ENCODE measurements at places on chromosomes 1 and 21.

DNA sequence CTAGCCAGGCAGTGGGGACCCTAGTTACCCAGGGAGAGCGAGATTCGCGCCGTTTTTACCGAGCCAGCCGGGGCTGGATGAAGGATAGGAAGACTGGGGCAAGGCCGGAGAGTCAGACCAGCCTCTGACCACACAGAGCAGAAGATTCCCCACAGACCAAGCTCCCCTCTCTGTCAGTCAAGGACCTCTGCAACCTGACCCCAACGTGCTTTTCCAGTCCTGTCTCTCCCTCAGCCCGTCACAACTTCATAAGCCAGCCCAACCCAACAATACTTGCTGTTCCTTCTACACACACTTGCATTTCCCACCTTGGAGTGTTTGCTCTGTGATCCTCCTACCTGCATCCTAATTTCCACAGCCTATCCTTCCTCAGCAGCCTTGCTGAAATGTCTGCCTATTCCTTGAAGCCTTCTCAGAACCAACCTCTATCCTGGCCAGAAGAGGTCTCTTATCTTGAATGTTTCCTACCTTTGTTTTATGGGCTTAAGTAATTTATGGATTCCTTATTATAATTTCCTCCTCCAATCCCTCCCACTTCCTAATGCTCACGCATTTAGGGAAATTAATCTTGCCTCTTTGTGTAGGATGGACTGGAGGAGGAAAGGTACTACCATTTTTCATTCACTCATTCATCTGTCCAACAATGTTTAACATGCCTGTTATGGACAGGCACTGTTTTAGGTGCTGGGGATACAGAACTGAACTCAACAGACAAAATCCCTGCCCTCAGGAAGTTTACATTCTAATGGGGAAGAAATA, at the start of gene GSTM3:
Gene GSTM3 (minus strand): TSS at position 424 of the 759 bp plus-strand sequence. CDS start 751 bp downstream, outside the sequence.
- DNase-seq: no peak

DNA sequence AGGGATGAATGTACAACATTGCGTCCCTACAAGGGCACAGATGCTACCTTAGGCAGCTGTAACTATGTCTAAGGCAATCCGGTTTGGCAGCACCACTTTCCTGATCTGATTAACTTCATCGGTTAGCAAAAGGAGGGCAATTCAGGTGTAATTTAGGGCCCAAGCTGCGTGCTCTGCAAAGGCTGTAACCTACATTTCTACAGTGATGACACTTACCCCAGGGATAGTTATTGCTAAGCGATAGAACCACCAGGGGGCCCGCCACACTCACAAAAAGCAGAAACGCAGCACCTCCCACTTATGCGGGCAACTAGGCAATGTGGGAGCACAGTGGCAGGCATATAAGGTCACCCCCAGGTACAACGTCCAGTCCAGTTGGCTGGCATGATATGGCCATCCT, 113.5 kb downstream of the GDAP2 start:
- DNase-seq: no peak

DNA sequence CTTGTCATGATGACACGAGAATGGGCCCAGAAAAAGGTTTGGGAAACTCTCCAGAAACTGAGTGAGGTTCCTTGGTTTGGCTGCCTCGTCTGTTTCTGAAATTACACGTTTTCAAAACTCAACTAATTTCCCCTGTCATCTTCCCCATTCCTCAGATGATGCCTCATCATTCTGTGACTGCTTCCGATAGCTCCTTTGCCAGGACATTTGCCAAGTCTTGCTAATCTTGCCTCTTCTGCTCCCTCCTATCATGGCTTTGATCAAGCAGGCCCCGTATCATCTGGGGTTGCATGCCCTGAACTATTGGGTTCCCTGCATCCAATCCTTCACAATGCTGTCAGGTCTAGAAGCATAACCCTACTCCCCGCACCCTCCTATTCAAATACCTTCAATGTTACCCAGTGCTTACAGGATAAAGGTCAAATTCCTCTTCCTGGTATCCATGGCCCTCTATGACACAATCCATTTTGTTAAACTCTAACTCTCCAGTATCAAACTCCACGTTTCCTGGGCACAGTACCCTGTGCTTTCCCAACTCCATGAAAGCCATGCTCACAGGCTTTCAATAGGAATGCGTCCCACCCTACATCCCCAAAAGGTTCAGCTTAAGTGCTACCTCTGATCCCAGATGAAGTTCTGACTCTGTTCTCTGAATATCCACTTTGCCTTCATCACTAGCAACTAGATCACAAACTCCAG, 22.2 kb upstream of the TMEM200B start:
- no peak for DNase-seq

DNA sequence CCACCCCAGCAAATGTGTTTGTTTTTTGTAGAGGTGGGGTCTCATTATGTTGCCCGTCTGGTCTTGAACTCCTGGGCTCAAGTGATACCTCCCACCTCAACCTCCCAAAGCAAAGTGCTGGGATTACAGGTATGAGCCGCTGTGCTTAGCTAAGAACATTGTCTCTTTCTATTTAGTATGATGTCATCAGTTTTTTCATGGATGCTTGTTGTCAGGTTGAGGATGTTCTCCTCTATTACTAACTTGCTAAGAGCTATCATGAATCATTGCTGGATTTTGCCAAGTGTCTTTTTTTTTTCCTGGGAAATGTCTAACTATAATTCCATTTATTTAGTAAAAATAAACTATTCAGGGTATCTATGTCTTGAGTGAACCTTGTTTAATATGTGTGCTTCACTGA, 19.0 kb upstream of the MPC2 start:
- no peak for DNase-seq

- DNase-seq: no peak
Measured at GRCh38 chr1:3466366-3467075, 12.1 kb downstream of the ARHGEF16 start.

DNA sequence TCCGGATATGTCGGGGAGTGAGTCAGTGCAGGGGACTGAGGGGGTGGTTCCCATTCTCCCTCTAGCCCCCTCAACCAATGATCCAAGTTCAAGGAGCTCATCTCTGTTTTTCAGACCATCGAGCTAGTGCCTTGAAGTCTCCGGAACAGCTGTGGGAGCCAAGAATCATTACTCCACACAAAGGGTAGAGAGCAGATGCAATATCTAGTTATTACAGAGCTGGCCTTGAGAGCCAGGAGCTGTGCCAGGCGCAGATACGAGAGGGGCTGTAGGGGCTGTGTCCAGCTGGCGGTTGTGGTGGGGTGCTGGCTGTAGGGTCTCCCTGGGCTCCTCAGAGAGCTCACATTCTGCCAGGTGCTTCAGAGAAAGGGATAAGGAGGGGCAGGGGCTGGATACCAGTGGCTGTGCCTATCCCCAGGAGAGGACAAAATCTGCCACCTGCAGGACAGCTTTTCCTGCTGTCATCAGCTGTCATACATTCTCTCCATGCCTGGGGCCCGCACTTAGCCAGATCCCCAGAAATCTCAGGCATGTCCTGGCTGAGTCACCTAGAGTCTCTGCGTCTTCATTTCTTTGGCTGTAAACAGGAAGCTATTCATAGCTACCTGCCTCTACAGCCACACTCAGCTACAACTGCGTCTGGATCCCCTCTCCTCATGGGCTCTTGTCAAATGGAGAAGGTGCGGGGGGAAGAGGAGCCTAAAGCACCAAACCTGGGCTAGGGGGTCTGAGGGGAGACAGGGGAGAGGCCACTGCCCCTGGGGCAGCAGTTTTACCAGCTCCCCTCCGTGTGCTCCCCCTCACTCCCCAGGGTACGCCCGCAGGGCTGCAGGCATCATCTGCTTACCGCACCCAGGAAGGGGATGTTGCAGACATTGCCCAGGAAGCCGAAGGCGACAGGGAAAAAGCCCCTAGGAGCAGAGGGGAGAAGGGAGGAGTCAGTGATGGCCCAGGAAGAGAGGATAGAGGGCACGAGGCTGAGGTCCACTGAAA, 2.4 kb upstream of the KISS1 start:
- no peak for DNase-seq

- no peak for DNase-seq
Measured at GRCh38 chr1:86641318-86641717, 63.1 kb upstream of the SH3GLB1 start.

GRCh38 chr1:40130892-40131291, 30.3 kb upstream of the RLF start:
- DNase-seq: no peak

GRCh38 chr1:195584870-195585624, 1023.2 kb downstream of the KCNT2 start:
- DNase-seq: no peak

DNA sequence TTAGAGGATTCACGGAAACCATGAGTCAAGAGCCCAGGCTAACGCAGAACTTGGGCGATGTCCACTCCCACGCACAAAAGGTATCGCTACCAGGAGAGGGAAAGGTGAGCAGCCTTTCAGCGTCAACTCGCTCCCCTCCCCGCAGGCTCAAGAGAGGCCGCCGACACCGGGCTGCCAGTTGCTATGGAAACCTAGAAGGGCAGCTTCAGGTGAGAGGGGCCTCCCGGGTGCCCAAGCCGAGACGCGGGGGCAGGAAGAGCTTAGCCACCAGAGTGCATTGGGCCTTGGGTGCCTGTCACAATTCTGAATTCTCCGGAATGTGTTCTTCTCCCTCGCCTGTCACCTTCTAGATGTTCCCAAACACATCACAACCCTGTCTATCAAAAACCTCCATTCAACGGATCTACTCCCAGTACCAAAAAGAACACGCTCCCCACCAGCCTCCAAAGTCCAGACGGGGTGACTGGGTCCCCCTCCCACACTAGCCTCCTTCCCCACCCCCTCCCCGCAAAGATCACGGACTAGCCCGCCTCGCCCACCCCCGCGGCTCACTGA, 694 bp downstream of the MEAF6 start:
- DNase-seq: peak; percentile 3

- DNase-seq: no peak
Measured at GRCh38 chr1:184471686-184472085, 84.9 kb downstream of the C1orf21 start.

GRCh38 chr1:117077267-117077666, 17.1 kb downstream of the TTF2 start:
- DNase-seq: no peak

- no peak for DNase-seq
Measured at GRCh38 chr1:206512851-206513180, 5.5 kb downstream of the RASSF5 start.

DNA sequence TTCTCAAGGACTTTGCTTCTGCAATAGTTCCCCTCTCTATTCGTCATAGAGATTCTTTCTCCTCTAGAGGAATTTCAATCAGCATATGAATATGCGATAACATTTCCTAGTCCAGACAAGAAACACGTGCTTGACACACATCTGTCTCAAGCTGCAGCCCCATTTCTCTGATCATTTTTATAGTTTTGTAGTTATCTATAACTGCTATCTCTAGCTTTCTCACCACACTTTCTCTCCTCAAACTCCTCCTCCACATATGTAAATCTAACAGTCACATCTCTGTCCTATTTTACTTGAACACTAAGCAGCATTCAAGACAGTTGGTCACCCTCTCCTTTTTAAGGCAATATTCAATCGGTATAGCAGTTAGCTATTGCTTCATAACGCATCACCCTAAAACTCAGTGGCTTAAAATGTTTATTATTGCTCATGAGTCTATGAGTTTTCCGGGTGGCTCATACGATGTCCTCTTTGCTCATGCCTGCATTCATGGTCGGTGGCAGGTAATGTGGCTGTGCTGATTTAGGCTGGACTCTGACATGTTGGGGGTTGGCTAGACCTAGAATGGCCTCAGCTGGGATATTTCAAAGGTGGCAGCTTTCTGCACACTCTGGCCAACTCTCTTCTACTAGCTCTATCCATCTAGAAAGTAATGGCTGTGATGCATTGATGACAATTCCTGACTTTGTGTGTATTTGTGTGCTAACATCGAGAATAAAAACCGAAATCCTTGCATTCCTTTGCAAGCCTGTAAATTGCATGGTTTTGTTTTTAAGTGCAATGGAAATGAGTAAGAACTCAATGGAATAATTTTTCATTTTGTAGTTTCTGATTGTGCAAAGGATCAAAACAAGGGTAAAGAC, 20.6 kb downstream of the ATP6V1G3 start:
- DNase-seq: no peak

DNA sequence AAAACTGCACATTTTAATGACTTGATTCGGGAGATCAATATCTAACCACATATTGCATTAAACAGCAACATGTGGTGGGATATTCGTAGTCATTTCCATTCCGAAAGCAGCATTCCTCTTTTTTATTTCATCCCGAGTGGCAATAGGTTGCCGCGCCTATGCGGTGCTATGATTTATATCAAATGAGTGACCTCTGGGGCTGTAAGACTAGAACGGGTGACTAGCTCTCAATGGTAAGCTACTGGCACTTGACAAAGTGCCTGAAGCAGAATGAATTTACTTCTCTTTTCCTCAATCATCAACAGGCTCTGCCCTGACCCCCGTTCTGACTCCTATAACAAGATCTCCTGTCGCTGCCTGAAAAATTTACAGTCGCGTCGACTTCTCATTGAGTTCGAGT, 162.3 kb downstream of the ZNF281 start:
- no peak for DNase-seq

- DNase-seq: no peak
Measured at GRCh38 chr1:105373681-105374080, 1624.0 kb downstream of the AMY1C start.

DNA sequence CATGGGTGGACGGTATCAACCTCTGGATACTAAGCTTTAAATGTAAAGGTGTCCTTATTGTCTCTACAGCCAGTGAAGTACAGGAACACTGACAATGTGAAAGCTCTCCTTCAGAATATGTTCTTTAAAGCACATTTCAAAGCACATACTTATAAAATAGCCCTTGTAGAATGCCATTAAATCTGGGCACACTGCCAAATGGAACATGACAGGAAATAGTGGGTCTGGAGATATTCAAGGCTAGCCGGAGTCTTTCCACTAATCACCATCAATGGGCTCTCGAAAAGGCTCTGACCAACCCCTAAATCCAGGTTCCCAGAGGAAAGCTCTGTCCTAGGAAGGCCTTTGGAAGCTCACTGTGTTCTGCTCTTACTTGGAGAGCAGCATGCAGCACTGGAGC, 46.6 kb downstream of the PLD5 start:
- DNase-seq: no peak

- no peak for DNase-seq
Measured at GRCh38 chr1:17640393-17640792, 100.9 kb downstream of the ARHGEF10L start.

GRCh38 chr1:184191181-184191621, 139.7 kb downstream of the TSEN15 start:
- no peak for DNase-seq

DNA sequence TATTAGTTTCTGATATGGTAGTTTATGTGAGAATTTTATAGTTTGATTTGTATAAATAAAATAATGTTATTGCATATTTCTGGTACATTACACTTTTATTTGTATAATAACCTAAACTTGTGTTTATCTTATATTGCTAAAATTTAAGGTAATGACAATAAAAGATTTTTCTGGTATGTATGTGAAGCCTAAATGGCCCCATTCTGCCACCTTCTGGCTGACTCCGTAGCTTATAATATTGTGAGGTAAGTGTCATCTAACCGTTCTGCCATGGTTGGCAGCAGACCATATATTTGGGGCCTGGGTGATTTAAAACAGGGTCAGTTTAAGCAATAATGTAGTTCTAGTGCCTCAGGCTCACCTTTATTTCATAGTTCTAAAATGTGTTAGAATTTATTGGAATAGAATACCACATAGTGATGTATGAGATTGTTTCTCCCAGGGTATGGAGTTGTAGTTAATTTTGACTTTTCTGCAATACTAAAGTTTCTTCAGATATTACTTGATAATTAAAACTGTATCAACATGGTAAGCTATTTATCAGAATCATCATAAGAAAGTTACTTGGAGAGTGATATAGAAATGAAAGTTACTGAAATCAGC, 21.2 kb upstream of the PRKACB start:
- peak; percentile 15 for DNase-seq

- no peak for DNase-seq
Measured at GRCh38 chr1:112509005-112509659, 367 bp downstream of the WNT2B start.

GRCh38 chr1:229131243-229132105, 139.4 kb upstream of the RAB4A start:
- DNase-seq: no peak
